Stimulated activated CD8-positive, alpha-beta memory T cell treated with anti-CD3 and anti-CD28 coated beads, Interleukin-4, amount 100 ng/mL, for 4 hours (primary cell): ENCODE measurements at places on chromosomes 11 and 22.

GRCh38 chr11:134664447-134665187 lies 252.6 kb upstream of the B3GAT1 start:
- DNase-seq: no peak

DNA sequence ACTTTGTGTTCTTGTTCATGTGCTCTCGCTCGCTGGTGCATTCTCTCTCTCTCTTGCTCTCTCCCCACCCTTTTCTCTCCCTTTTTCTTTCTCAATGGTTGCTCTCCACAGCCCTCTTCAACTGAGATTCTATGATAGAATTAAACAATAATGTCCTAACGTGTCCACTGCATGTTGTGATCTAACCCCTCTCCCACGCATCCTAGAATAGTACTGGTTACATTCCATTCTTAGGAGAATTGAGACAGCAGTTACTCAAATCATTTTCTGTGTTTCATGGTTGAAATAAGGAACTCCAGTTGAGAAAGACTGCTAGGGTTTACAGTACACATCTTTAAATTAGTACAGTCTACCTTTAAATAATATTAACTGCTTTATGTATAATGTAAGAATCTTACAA lies 318.1 kb upstream of the PITPNB start:
- DNase-seq: no peak

- no peak for DNase-seq
Observed at GRCh38 chr11:69064394-69064957, 15.7 kb downstream of the TPCN2 start.

- DNase-seq: no peak
Observed at GRCh38 chr11:32436751-32437494, 1.6 kb upstream of the WT1 start.

GRCh38 chr11:64754919-64755662 lies 4.7 kb downstream of the PYGM start:
- no peak for DNase-seq

- no peak for DNase-seq
Observed at GRCh38 chr22:42091455-42091782, 847 bp upstream of the NDUFA6 start.
